ENCODE measurements at places on chromosomes 3 and 15.

DNA sequence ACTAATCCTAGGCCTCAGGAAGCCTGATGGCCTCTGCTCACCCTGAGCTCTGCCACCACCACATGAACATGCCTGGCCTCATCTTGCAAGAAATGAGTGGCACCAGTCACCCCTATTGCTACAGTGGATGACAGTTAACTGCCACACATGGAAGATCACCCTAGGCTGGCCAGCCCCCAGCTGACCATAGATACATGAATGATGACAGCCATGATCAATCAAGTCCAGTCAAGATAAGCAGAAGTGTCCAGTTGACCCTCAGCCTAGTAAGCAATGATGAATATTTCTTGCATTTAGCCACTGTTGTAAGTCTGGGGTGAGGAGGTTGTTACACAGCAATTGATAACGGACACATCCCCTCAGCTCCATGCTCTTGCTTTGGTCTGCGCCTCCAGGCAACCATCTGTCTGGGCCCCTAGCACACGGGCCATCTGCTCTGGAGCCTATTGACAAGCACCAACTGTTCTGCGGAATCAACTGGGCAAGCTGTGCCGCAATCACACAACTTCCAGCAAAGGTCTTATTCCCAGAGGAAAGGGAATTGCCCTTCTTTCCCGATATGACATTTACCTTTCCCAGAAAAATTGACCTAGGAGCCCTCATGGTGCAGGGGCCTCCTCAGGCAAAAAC is 2.2 kb upstream of the LYZL4 start:
- no peak for DNase-seq

- DNase-seq: no peak
Measured at GRCh38 chr3:133733226-133733625, 13.0 kb upstream of the TF start.

- no peak for DNase-seq
Measured at GRCh38 chr3:66270288-66270687, 49.5 kb downstream of the SLC25A26 start.

DNA sequence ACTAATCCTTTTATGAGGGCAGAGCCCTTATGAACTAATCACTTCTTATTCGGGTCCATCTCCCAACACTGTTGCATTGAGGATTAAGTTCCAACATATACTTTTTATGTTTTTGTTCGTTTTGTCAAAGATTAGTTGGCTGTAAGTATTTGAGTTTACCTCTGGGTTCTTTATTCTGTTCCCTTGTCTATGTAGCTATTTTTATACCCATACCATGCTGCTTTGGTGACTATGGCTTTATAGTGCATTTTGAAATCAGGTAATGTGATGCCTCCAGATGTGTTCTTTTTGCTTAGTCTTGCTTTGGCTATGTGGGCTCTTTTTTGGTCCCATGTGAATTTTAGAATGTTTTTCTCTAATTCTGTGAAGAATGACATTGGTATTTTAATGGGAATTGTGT is 166.4 kb upstream of the KCNMB2 start:
- no peak for DNase-seq

DNA sequence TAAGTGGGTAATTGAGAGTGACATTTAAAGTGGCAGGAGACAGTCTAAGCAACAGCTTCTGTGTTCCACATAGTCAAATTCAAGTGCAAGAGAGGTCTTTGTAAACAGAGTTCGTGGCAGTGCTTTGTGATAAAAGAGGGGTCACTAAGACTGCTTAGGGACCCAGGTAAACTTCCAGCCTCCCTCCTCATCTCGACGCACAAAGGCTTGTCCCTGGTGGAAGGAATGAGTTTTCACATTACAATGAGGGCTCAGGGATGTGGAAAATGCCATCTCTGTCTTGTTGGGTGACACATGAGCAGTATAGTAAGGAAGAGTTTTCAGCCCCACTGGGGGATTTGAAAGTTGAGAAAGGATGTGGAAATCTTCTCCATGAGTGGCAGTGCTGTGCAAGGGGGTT is 7.3 kb downstream of the GMNC start:
- DNase-seq: no peak

- DNase-seq: no peak
Measured at GRCh38 chr15:40372981-40373380, 9.5 kb upstream of the KNSTRN start.

DNA sequence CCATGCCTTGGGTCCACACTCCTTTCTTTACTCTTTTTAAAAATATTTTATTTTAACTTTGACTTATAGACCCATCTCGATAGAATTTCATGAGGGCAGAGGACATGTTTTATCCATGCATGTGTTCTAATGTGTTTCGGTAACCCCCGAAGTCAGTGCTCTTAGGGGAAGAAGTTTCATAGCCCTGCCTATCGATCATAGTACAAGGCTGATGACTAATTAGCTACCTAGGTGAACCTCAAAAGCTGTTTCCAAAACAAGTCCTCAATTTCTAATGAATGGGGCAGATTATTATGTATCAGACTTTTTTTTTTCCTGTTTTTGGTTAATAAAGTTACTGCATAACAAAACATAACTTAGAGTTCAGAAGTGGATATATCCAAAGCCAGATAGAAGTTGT is 82.0 kb downstream of the MBNL1 start:
- DNase-seq: no peak

DNA sequence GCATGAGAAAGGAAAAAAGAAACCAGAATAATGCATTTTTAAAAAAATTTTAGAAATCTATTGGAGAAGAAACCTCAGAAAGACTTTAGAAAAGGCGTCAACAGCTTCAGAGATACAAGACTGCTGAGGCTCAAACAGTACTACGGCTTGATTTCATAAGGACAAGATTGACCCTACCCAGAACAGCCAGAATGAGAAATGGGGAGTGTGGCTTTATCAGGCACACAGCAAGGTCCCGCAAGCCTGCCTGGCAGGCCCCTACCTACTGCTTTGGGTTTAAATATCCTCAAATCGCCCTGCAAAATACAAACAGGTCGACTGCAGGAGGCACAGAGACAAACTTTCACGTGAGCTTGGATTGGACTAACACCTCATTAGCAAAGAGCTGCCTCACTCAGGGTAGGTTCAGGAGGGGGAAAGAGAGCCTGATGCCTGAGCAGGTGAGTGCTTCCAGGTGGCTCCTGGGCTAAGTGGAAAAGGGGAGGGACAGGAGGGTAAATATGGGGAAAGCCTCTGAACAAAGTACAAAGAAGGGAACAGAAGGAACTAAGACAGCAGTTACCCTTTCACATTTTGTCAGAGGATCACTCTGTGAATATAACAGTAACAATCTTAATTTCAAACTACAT is 87.5 kb downstream of the RORA start:
- no peak for DNase-seq

DNA sequence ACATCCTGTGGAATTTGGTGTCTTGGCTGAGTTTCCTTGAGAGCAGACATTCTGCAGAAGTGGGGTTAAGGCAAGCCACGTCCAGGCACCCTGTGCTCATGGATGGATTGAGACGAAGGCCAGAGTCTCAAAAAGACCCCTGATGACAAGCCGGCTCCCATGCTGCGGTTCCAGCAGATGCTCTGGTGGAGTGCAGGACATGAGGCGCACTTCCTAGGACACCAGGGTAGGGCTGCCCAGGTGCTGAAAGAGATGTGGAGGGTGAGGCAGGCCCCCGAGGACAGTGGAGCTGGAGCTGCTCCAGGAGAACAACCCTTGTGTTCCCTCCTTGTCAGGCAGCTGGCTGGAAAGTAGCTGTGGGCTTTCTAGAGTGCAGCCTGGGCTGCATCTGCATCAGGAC is 81.0 kb downstream of the ASB7 start:
- no peak for DNase-seq

GRCh38 chr3:14141602-14142341 is 16.9 kb downstream of the TMEM43 start:
- DNase-seq: no peak

DNA sequence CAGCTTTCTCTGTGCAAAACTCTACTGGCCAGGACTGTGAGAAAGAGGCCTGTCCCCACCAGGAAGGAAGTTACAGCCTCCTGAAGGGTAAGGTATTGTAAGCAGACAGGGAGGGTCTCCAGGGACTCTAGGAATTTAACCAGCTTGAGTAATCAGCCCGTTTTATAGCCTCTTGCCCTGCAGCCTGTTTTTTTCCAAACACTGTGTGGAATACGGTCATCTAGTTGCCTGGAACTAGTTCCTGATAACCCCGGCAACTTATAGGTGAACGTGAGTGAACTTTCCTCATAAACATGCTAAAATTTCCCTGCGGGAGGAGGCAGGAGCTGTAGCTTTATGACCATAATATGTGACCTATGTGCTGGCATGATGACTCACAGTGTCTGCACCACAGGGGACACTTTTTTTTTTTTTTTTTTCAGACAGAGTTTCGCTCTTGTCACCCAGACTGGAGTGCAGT is 60.1 kb upstream of the DAZL start:
- no peak for DNase-seq

DNA sequence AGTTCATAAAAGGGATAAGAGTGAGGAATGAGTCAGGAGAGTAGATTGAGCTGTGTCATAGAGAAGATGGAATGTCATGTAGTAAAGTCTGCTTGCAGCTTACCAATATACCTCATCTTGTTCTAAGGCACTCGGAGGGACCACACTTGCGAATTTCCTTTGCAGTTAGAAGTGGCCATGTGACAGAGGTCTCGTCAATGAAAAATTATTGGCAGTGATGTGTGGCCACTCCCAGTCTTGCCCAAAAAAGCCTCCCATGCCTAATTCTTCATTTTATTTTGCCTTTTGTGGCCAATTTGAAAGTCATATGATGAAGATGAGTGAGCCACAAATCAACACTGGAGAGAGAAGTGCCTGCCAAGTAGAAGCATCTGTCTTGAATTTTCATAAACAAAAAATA is 465.6 kb upstream of the ZNF385D start:
- no peak for DNase-seq

DNA sequence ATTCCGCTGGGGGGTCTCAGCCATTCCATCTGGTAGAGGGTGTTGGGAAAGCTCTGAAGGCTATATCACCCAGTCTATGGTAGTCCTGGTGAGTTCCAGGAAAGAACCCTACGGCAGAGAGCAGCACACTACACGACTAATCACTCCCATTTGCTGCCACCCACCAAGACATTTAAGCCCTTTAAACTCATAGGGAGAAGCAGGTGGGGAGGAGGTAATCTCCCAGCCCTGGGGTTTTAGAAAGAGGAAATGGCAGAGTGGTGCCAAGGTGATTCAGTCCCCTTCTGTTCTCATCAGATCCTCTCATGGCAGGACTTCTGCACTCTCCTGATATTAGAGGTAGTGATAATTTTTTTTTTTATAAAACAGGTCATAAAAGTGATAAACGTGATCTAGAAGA is 10.6 kb upstream of the VWA5B2 start:
- no peak for DNase-seq

GRCh38 chr15:89575656-89576416 is 567 bp downstream of the TICRR start:
- no peak for DNase-seq

- no peak for DNase-seq
Measured at GRCh38 chr3:66397745-66398144, 103.1 kb downstream of the LRIG1 start.

DNA sequence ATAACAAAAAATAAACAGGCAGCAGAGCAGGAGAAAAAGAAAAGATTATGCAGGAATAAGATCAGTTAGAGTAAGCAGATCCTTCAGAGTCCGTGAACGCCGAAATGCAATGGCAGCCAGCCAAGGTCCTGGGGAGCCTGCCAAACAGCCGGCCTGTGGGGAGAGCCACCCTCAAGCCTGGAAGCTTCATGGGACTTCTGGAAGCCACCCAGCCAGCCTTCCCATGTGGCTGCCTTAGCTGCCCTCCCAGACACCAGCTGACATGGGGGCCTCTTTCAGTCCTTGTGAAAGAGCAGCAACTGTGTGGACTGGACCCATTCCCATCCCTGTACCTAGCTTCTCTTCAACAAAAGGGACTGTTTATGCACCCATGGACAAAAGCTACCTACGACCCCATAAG is 64.9 kb upstream of the RAD18 start:
- no peak for DNase-seq
